ENCODE measurements at places on chromosomes 3 and 15.

DNA sequence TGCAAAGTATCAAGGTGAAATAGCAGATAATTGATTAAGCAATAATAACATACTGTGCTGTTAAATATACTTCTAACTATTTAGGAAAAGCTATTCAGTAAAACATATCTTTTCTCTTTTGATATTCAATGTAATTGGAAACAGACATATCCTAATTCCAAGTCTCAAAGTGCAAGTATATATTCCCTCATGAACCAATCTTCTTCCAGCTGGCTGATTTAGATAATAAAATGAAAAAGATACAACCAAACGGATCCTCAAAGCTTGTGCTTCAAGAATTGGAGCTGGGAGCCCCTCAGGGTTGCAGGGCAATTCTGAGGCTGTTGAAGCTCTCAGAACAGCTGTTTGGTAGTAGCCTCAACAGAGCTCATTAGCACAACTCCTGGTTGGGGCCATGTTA, 236.6 kb downstream of the ZIC1 start:
- no peak for DNase-seq

GRCh38 chr3:112111785-112112402, 21.2 kb downstream of the GCSAM start:
- peak; percentile 45 for DNase-seq

GRCh38 chr15:40137303-40138200, 23.3 kb upstream of the BUB1B start:
- no peak for DNase-seq

DNA sequence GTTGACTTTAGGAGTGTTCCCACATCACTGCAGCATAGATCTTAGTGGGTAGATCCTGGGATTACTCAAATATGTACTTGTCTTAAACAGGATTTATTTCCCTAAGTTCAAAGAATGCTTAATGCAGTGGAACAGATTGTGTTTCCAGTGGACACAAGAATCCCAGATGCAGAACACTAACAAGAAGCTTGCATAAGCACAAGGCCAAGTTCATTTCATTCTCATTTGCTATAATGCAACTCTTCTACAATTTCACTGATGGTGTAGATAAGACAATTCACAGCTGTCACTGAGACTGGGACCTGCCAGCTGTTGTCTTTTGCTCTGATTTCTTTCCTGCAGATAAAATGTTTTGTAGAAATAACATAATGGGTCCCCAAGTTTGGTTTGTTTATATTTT, 225.6 kb downstream of the NFKBIZ start:
- no peak for DNase-seq

GRCh38 chr3:105826778-105827634, 41.8 kb downstream of the CBLB start:
- no peak for DNase-seq

GRCh38 chr15:76327191-76328105, 9.1 kb upstream of the ISL2 start:
- no peak for DNase-seq

DNA sequence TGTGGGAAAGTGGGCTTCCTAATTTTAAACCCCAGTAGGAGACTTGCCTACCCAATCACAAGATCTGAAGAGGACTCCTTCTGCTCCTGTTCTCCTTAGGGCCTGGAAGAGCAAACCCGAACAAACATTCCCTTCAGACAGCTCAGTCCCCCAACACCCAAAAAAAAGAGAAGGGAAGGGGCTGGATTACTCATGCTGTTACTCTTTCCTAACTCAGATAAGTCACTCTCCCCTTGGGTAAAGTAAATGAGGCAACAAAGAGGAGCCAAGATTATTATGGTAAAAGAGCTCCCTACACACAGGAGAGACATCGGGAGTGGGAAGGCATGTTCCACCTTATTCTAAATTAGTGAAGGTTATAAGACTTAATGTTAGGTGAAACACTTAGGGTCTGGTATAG, 18.1 kb upstream of the LEKR1 start:
- DNase-seq: no peak

DNA sequence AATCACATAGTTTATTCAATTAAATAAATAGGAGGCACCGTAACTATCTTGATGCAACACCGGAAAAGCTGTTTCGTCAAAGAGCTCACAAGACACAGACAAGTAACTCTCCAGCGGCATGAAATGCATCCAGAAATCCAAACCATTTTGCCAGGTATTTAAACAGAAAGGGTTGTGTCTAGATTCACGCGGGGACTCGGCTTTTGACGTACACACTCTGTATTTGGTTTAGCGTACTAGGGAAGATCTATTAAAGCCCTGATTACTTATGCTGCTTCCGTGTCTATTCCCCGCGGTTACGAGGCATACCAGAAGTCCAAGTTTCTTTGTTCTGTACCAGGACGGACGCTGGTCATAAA, 718 bp downstream of the BNIP2 start:
- no peak for DNase-seq

- DNase-seq: no peak
Measured at GRCh38 chr3:67624687-67625086, 29.7 kb downstream of the SUCLG2 start.

DNA sequence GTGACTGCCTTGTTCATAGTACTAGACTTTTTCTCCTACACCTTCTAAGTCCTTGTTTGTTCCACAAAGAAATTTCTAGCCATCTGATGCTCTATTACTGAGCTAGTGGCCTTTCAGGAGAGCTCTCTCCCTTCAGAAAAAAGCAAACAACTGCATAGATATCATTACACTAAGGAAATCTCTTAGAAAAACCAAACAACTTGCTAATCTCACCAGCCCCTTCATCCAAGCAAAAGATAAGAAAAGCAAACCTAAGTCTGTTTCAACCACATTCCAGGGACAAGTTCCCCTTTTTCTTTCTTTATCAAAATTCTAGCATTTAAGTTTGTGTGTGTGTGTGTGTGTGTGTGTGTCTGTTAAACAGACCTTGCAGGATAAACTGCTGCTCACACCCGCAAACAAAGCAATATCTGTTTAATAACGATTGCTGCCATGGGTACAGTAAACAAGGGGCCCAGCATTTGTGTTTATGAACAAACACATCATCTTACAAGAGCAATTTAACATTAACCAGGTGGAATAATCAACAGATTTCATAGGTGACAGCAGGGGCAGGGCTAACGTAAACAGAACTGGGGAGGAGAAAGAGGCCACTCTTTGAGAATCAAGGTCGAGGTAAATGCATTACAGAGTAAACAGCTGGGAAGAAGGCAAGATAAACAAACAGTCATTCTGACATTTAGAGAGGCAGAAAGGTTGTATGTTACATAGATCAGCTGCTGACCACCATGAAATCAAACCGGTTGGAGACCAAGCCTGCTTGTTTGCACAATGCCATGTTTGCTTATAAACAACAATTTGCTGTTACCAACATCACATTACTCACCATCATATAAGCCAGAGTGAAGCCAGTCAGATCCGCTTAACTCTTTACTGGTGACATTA, 375.1 kb downstream of the FOXP1 start:
- DNase-seq: no peak

DNA sequence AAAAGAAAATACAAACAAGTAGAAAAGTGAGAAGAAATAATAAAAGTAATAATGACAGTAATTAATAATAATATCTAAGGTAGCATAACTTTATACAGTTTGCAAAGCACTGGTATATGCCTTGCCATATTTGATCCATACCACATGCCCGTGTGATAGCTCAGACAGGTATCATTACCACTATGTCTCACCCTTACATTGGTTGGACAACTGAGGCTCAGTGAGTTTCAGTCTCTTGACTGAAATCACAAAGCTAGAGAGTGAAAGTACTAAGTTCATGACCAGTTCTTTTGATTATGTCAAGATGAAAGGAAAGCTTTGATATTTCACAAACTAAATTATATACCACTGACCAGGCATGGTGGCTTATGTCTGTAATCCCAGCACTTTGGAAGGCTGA, 408.9 kb downstream of the GAP43 start:
- no peak for DNase-seq

GRCh38 chr15:100686021-100686724, 83.8 kb downstream of the ASB7 start:
- DNase-seq: no peak

GRCh38 chr3:60847791-60848190, 403.5 kb downstream of the FHIT start:
- no peak for DNase-seq

DNA sequence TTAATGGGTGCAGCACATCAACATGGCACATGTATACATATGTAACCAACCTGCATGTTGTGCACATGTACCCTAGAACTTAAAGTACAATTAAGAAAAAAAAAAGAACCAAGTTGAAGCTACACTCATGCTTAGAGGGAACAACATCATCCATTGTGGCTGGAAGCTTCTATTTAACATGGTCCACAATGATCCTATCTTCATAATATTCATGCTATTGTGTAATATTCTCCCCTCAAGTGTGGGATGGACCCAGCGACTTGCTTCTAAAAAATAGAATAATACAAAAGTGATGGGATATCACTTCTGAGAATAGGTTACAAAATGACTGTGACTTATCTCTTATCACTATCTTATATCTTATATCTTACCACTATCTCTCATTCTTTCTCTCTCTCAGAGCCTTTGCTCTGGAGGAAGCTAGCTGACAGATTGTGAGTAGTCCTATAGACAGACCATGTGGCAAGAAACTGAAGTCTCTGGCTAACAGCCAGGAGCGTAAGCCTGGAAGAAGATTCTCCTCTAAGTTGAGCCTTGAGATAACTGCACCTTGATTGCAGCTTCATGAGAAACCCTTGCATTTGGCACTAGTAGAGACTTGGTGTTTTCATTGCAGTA, 198.5 kb upstream of the MRPL3 start:
- no peak for DNase-seq
